NCI-H2227 treated with DMSO at 0.1 percent for 48 hours (cell line): ENCODE measurements at places on chromosomes 2 and 18.

DNA sequence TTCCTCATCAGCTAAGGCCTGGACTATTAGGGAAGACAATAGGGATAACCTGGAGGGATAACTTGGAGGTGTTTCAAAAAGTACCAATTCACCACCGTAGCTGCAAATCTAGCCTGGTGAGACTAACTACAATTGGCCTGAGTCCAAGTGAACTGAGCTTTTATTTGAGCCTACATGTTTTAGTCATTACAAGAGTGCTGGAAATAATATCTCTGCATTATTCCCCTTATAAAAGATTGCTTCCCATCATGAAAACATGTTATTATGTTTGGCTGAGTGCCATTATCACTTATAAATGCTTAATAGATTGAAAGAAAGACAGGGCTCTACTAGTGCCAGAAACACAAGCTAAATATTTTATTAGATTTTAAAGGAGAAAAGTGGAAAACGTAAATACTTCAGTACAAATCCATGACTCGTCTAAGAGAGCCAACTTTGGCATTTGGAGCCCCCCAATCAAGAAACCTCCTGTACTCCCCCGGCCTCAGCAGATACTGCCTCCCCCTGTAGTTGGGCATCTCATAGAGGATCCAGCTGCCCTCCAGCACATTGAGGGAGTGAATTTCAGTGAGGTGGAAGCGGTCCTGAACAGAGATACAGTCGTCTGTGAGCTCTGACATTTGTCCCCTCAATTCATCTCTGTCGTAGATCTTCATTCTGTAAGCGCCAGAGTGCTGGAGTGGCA, 3.6 kb downstream of the CRYGB start:
- peak; percentile 99 for DNase-seq

- DNase-seq = no peak
Observed at GRCh38 chr18:38006541-38006940, 440.9 kb upstream of the CELF4 start.

GRCh38 chr2:61011678-61012077, 5.8 kb upstream of the PEX13 start:
- no peak for DNase-seq

DNA sequence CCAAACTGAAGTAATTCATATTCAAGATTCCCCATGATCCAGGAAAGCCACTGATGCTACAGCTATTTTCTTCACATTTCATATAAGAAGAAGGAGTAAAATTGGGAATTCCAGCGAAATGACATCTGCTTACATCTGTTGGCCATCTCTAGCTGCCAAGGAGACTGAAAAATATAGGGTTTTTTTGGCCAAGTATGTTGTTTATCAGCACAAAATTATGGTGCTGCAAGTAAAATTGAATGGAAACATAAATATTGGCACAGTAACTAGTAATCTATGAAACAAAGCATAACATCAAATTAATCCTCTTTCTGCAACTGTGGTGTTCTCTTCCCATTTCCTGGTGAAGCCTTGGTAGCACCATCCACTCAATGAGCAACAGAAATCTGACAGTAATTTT, 649.5 kb upstream of the ZNF804A start:
- peak; percentile 46 for DNase-seq

DNA sequence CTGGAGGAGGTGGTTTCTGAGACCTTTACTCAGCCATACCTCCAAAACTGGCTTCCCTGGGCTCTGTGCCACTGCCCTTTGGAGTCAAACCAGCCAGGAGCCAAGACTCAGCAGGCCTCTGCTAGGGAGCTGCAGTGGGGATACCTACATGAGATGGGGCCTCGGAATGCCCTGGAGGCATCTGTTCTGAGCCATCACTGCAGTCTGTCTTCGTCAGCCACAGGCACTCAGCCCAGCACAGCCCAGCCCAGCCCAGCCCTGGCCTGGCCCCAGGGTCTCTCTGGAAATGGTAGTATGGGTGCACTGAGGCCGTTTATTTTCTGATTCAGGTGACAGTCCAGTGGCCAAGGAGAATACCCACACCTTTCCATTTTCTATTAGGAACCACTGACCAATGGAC, 209.8 kb downstream of the CELF4 start:
- DNase-seq = no peak
